HTR-8/SVneo (cell line): ENCODE measurements at places on chromosomes 3 and 15.
A peak's percentile ranks its signal among the peaks of the same experiment; 100 is the strongest.

GRCh38 chr3:50323092-50323600 lies 601 bp upstream of the HYAL2 start:
- no peak for DNase-seq

GRCh38 chr3:57298041-57298440 lies 5.6 kb upstream of the ASB14 start:
- peak; percentile 30 for DNase-seq

DNA sequence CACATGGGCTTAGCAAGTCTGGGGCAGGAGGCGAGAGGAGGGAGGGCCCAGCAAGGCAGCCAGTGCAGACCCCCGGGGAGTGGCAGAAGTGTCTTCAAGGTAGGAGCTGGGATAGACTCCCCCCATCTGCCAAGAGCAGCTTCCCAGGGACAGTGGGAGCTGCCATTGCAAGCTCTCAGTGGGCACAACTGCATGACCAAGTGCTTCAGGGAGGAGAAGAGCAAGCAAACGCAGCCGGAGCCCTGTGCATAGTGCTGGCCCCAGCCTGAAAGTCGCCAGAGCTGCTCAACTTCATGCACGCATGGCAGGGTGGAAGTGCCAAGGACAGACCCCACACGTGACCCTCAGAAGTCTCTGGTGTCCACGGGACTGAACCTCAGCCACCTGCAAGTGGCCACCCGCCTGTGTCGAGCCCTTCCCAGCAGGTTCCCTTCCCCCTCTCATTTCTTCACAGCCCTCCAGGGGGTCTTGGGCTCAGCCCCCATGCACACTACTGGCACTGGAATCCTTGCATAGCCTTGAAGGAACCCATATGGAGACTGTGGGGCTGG lies 89.4 kb downstream of the PLXNA1 start:
- no peak for DNase-seq

DNA sequence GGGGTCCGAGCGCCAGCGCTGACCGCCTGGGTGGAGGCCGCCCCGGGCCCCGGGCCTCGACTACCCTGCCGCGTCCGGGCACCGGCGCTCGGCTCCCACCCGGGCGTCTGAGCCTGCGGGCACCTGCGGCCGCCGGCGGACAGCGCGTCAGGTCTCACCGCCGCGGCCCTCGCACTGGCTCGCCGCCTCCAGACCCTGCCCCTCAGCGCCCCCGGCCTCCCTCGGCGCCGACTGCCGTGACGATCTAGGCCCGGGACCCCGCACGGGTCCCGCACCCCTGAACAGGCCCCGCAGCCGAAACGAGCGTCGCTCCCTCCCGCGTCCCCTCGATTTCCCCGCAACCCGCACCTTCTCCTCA lies 297 bp downstream of the PRC1 start:
- DNase-seq, result no peak

DNA sequence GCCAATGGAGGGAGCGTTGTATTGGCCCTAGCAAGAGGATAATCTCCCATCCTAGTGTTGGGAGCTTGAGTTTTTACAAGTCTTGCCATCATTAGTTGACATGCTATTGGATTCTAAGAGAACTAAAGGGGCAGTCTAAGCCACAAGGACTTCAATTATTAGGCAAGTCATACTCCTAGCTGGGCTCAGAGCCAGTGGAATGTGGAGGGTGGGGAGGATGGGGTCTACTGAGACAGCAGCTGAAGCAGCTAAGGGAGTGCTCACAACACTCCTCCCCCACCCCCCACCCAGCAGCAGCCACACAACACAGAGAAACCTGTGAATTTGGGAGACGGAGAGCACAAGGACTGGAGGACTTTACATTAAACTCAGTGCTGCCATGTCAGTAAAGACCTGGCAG lies 27.9 kb downstream of the FRG2C start:
- DNase-seq, result no peak

- DNase-seq, result no peak
Observed at GRCh38 chr3:157109267-157110141, 50.4 kb downstream of the CCNL1 start.

DNA sequence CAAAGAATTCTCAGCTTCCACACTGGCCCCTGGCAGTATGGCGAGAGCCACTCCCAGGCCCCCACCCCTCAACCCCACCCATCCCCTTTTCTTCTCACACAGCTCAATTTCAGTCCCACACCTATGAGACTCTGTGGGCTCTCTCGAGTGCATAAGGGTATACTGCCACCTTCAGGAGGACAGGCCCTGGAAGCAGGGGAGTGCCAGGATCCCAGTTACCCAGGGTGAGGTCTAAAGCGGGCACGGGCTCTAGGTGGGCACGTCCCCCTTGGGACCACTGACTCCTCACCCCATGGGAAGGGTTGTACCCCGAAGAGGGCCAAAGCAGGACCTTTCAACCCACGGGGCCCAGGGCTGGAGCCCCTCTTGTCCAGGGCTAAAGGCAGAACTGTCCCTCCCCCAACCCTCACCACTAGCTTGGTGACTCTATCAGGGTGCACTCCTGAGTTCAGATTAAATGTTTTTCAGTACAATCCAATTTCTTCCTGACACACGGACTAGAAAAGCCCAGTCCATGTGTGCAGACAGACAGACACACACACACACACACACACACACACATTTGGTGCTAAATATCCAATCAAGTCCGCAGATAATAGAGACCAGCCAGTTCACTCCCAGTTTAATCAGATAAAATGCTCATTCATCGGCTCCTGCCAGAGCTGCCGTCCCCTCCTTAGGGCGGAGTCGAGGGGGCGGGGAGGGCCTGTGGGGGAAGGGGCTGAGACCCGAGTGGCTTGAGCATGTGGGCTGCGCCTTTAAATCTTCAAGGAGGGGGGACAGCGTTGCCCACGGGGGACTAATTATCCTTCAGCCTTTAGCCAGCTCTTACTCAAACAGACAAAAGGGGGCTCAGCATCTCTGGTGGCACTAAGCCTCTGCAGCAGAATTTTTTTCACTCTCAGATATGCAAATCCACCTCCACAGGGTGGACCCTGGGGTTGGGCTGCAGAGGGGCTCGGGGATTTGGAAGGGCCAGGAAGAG lies 59.3 kb downstream of the CYP11A1 start:
- peak; percentile 87 for DNase-seq

DNA sequence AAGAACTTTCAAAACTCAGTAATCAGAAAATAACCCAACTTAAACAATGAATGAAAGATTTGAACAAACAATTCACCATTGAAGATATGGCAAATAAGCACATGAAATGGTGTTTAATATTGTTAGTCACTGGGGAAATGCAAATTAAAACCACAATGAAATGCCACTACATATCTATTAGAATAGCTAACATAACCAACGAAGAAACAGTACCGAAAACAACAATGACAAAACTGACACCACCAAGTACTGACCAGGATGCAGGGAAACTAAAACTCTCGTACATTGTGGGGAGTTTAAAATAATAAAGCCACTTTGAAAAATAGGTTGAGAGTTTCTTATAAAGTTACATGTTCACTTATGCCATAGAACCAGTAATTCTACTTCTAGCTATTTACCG lies 69.1 kb downstream of the KBTBD8 start:
- no peak for DNase-seq

- DNase-seq, result no peak
Observed at GRCh38 chr3:160981217-160981938, 123.8 kb downstream of the B3GALNT1 start.

DNA sequence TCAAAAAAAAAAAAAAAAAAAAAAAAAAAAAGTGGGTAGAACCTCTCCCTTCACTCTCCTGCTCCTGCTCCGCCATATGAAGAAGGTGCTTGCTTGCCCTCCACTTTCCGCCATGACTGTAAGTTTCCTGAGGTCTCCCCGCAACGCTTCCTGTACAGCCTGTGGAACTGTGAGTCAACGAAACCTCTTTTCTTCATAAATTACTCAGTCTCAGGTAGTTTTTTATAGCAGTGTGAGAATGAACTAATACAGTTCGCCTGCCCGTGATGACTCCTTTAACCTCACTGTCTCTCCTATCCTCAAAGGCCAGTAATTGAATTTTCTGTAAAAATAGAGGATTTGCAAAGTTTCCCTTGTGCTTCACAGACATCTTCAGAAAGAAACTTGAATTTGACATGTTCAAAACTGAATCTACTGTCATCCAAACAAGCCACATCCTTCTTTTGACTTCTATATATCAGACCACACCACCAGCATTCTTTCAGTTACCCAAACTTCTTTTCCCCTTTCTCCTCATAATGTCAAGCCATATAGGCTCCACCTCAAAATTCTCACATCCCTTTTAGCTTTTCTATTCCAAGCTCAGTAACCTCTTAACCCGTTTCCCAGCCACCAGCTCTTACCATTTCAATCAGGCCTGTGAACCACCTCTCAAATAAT lies 44.3 kb downstream of the P2RY1 start:
- DNase-seq, result no peak

DNA sequence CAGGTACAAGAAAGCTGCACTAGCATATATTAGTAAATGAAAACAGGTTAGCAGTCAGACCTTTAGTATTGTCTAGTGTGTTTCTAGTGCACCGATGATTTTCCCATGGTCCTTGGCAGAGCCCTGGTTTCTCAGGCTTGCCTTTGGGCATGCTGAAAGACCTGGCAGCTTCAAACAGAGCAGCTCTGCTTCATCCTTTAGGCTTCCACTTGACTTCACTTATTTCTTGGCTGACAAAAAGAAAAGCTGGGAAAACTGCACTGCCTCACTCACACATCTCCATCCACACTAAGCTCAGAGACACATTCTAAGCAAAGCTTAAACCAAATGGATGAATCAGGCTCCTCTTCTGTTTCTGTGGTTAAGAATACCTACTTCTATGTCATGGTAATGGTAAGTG lies 374.8 kb upstream of the PDZRN3 start:
- DNase-seq, result no peak

DNA sequence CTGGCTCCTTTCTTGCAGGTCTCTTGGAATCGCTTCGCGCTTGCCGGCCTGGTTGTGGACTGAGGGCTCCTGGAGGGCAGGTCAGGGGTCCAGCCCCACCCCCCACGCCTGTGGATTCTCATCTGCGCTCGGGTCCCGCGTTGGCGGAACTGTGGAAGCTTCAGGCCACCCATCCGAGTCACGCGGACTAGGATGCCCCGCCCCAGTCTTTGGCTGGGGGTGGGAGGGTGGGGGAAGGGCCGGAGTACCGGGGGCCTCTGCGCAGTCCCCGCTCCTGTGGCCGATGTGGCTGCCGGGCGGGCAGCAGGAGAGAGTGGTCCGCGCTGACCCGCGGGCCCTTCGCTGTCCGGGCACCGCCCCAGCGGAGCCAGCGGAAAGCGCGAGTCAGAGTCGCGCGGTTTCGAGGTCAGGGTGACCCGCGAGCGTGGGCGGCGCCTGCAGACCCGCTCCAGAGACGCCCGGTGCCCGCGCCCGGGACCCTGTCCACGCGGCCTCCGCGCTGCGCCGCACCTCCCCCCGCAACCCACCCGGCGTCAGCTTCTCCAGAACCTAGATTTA lies 114.2 kb downstream of the KLF13 start:
- no peak for DNase-seq

DNA sequence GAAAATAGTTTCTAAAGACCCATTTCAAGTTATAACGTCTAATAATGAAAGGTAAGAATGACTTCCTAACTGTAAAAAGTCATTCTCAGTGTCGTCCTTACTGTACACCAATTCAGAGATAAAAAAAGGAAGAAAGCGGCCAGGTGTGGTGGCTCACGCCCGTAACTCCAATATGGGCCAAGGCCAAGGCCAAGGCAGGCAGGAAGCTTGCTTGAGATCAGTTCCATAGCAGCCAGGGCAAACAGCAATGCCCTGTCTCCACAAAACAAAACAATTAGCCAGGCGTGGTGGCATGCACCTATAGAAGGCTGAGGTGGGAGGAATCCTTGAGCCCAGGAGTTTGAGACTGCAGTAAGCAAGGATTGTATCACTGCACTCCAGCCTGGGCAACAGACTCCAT lies 31.9 kb downstream of the UBXN7 start:
- no peak for DNase-seq

DNA sequence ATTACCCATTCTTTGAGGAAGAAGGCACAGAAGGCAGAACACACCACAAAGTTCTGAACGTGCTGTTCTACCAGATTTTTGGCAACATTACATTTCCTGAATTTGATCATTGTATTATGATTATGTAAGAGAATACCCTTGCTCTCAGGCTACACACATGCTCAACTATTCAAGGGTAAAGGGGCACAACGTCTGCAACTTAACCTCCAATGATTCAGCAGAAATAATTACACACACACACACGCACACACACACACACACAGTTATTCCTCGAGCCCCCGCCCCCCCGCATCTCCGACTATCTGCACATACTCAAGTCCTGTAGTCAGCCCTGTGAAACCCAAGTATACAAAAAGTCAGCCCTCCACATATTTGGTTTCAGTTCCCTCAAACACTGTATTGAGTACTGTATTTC lies 26.8 kb downstream of the RPN1 start:
- no peak for DNase-seq

GRCh38 chr3:16477056-16477455 lies 36.4 kb downstream of the RFTN1 start:
- DNase-seq, result no peak

- DNase-seq, result no peak
Observed at GRCh38 chr3:187737368-187738070, 7.7 kb downstream of the BCL6 start.

DNA sequence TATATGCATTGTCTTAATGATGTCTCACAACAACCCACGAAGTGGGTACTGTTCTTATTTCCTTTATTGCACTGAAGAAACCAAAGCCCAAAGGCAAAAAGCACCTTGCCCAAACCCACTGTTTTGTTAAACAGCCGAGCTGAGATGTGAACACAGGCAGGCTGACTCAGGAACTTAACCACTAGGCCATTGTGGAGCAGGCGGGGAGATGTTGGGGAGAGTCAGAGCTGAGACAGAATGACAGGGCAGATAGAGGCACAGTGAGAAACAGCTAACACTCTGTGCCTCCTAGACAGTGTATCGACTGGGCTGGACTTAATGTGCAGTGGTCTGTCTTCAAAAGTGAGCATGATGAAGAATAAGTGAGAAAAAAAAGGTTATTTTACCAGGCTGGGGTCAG lies 56.5 kb downstream of the RPLP1 start:
- DNase-seq, result no peak

GRCh38 chr3:31188112-31188511 lies 293.7 kb upstream of the GADL1 start:
- DNase-seq, result no peak

DNA sequence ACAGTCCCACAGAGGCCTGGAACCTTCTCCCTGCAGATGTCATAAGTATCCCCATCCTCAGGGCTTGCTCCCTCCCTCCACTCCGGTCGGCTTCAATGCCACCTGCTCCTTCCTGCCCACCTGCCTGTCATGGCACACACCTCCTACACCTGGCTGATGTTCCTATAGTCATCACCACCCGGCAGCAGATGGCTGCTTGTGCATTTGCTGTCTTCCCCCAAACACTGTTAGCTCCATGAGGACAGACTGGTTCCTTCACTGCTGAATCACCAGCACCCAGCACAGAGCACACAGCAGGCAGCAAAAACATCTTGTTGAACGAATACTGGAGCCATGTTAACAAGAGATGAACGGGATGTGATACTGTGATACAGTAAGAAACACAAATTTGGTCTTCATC lies 14.8 kb downstream of the TARS3 start:
- no peak for DNase-seq

- no peak for DNase-seq
Observed at GRCh38 chr15:99006904-99007495, 592 bp downstream of the PGPEP1L start.

GRCh38 chr15:81950841-81951414 lies 94.9 kb downstream of the MEX3B start:
- DNase-seq, result no peak
